ENCODE measurements at places on chromosomes 16 and 17. TPM values are rescaled to one million over a fixed set of nuclear protein-coding genes. Genes with fewer than 3 reads are reported as not detected.

The NUDT7 gene
- total RNA-seq = 11.3 TPM

The RNF166 gene
- total RNA-seq = 38.5 TPM

- no peak for DNase-seq
Observed at GRCh38 chr17:64694207-64694606, 32.1 kb upstream of the SMURF2 start.

The KATNB1 gene
- total RNA-seq = 41.0 TPM

The FOXO3B gene
- total RNA-seq = 9.9 TPM

GRCh38 chr17:19712436-19713004, 3.9 kb downstream of the SLC47A2 start:
- DNase-seq = no peak

The CD300LB gene
- not detected for total RNA-seq

- DNase-seq = peak; percentile 42
Observed at GRCh38 chr17:58541249-58541648, 26.8 kb upstream of the MTMR4 start.

- no peak for DNase-seq
Observed at GRCh38 chr16:69909760-69910159, 41.4 kb upstream of the CLEC18A start.

The TCAP gene
- total RNA-seq = 2.9 TPM
